ENCODE measurements at places on chromosomes 16 and 17. TPM values are rescaled to one million over a fixed set of nuclear protein-coding genes. Genes with fewer than 3 reads are reported as not detected.

CHST4 gene
- 0.12 TPM for total RNA-seq

TP53TG3 gene
- total RNA-seq, result not detected

SLC16A6 gene
- 4.1 TPM for total RNA-seq

TEKT5 gene
- total RNA-seq, result not detected

BTBD17 gene
- not detected for total RNA-seq

GAS2L2 gene
- 1.6 TPM for total RNA-seq
